Effector CD8-positive, alpha-beta T cell (primary cell): ENCODE measurements at places on chromosomes 11 and 22.
A peak's percentile ranks its signal among the peaks of the same experiment; 100 is the strongest.

GRCh38 chr11:2911785-2912391 lies 17.3 kb downstream of the PHLDA2 start:
- no peak for DNase-seq

GRCh38 chr22:32957200-32957803 lies 100.9 kb downstream of the SYN3 start:
- no peak for DNase-seq

GRCh38 chr11:42967653-42968052 lies 344.1 kb upstream of the API5 start:
- no peak for DNase-seq

- DNase-seq: no peak
Measured at GRCh38 chr11:78110830-78111229, 28.6 kb downstream of the ALG8 start.

GRCh38 chr22:37218771-37219411 lies 6.6 kb upstream of the SSTR3 start:
- peak; percentile 58 for DNase-seq

- no peak for DNase-seq
Measured at GRCh38 chr11:35232891-35233330, 93.9 kb downstream of the CD44 start.

- no peak for DNase-seq
Measured at GRCh38 chr11:81995889-81996288, 737.8 kb downstream of the FAM181B start.

DNA sequence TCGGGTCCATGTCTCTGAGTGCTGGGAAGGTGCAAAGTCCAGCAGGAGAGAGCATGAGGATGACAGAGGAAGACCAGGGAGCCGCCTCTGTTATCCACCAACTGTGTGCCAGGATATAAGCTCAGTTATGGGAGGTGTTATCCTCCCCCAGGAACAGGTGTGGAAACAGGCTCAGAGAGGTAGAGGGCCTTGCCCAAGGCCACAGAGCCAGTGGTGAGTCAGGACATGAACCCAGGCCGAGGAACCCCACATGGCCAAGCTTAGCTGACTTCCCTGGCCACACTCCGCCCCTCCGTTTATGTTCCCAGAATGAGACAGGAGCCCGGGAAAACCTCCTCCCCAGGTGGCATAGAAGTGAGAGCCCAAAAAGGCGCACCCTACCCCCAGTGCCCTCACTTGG lies 50.3 kb downstream of the ISX start:
- no peak for DNase-seq

DNA sequence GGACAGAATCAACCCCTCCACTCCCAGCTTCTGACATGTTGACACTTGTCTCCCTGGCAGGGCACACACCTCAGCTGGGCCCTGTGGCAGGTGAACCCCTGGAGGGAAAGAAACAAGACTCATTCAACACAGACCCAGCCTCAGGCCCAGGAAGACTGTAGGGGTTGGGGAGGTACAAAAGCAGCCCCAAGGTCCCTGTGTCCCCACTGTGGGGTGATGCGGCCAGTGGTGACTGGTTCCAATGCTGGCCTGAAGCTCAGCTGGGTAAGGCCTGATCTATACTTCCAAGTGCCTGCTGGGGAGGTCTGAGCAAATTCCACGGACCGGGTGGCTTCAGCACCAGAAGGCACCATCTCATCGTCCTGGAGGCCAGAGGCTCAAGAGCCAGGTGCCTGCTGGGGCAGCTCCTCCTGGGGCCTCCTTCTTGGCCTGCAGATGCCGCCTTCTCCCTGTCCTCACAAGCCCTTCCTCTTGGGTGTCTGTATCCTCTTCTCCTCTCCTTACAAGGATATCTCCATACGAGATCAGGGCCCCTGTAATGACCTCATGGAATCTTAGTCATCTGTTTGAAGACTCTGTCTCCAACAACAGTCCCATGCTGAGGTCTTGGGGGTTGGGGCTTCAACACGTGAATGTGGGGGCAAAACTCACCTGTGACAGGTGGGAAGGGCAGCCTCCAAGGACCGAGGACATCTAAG lies 1492.1 kb downstream of the BRD1 start:
- no peak for DNase-seq

GRCh38 chr11:22624742-22625447 lies 728 bp downstream of the FANCF start:
- DNase-seq: peak; percentile 44

DNA sequence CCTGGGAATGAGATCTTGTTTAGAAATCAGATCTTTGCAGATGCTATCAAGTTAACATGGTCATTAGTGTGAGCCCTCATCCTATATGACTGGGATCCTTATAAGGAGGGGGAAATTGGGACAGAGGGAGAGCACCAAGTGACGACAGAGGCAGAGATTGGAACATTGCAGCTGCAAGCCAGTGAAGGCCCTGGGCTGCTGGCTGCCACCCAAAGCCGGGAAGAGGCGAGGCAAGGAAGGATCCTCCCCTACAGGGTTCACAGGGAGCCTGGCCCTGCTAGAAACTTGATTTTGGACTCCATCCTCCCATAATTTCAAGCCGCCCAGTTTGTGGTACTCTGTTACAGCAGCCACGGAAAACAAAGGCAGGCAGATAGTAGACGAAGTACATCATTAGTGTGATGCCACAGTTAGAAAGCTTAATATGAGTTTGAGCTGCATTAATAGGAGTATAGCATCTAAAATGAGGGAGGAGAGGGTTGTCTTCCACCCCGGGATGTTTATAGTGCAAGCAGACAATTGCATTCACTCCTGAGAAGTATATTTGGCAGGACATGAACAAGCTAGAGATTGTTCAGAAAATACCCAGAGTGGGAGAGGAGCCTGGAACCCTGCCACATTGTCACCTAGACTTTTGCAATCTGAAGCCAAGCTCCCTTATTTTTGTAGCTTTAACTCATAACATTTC lies 56.8 kb upstream of the CLMP start:
- DNase-seq: no peak

DNA sequence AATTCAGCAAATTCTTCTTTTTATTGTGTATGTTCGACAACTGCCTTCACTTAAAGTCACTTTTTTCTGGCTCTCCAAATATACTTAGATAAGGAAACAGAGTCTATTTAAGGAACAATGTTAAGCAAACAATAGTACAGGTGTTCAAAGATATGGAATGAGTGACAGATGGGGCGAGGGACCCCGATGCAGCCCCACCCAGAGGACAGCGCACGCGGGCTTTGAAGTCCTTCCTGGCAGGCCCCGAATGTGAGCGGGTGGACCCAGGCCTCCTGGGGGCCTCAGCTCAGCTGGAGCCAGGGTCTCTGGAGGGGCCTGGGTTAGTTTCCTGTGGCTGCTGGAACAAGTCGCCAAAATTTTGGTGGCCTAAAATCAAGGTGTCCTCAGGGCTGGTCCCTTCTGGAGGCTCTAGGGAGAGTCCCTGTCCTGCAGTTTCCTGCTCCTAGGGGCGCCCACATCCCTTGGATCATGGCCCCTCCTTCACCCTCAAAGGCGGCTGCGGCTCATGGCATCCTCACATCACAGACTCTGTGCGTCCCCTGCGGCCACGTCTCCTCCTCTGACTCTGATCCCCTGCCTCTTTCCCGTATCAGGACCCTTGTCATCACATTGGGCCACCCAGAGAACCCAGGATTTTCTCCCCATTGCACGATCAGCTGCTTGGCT lies 40.6 kb upstream of the KCNQ1OT1 start:
- DNase-seq: no peak

DNA sequence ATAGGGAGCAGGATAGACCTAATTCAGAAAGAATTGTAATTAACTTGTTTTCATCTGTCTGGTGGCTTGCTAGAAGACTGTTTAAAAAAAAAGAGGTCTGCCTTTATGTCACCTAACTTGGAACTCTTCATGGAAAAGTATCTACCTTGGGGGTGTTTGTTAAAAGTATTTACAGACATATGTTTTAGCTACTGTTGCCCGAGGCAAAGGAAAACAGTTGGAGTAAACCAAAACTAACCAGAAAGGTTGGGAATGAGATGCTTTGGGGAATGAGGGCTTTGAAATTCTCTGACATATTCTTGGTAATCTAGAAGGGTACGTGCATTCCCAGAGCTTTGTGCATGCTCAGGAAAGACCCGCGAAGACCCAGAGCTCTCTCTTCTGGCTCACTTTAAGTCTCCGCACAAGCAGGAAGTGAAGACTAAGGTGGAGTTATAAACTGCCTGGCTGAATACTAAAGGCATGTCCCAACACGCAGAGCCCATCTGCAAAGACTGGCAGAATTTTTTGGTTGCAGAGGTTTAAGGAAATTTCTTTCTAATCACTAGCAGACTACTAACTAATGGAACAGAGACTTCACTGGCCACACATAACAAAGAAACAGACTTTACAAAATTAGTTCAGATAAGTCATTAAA lies 33.2 kb downstream of the HIKESHI start:
- no peak for DNase-seq

DNA sequence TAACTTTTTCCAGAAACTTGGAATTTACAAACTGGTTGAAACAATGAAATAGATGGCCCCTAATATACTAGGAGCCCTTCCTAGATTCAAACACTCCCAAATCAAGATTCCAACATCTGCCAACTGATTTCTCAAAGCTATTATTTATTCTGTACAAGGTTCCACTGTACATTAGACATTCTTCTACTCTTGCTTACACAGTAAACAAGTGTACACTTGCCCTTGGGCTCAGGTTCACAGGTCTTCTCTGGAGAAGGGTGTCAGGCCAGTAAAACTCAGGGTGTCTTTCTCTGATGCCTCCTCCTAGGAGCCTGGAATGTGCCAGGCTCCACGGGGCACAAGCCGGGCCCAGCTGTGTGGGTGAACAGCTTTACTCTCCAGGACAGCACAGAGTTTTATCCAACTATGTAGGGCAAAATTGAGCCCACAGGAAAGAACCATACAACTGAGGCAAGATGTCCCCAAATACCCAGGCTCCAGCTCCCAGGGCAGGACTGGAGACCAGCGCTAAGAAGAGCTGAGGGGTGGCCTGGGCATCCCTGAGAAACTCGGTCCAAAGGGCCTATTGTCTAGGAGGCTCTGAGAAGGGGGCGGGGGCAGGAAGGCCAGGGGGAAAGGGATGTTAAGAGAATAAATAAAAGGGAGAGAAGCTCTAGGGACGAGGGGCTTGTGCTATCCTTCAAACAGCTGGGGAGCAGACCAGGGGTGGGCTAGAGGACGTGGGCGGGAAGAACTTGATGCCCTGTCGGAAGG lies 8.8 kb upstream of the MFRP start:
- DNase-seq: no peak

GRCh38 chr11:6474806-6475500 lies 1.2 kb upstream of the TRIM3 start:
- DNase-seq: no peak

DNA sequence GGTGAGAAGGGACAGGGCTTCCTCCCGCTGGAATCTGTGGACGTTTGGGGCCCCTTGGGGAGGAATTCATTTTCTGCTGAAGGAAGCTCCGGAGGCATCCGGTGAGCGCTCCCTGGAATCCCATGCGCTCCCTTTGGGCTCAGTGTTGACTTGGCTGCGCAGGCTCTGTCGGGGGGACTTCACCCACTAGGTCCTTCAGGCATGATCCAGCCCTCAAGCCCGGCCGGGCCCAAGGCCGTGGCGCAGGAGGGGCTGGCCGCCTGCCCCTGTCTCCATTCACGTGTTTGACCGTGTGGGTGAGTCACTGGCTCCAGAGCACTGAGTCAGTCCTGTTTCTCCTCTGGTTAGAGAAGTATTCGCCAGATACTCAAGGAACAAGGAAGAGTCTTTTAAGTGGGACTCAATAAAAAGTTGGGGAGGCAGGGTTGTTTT lies 1.4 kb downstream of the CTTN start:
- DNase-seq: no peak

DNA sequence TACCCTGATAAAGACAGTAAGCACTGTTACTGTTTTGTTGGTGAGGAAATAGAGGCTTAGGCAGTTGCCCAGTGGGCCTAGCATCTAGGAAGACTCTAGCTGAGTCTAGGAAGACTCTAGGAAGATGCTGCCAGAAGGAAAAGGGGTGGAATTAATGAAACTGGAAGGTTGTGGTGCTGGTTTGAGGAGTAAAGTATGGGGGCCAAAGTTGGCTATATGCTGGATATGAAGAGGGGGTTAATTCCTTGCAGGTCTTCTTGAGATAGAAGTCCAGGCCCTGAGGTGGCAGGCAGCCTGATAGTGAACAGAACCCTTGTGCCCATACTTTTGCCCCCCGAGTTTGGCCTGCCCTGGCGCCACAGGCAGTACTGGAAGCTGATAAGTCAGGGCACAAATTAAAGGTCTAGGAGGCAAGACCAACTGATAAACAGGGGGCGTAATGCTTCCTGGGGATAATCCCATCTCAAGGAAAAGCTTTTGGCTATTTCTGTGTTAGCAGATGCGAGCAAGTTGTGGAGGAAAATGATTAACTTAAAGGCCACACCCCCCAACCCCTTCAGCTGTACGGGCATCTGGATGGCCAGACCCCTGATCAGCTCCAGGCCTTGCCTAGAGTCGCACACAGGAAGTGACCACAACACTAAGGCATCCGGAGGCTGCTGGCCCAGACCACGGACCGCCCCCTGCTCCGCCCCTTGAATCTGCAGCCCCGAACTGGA lies 3.1 kb downstream of the ILK start:
- DNase-seq: peak; percentile 21

- DNase-seq: no peak
Measured at GRCh38 chr11:72682238-72682857, 8.1 kb upstream of the PDE2A start.

- DNase-seq: no peak
Measured at GRCh38 chr11:78958444-78958843, 383.8 kb upstream of the NARS2 start.

DNA sequence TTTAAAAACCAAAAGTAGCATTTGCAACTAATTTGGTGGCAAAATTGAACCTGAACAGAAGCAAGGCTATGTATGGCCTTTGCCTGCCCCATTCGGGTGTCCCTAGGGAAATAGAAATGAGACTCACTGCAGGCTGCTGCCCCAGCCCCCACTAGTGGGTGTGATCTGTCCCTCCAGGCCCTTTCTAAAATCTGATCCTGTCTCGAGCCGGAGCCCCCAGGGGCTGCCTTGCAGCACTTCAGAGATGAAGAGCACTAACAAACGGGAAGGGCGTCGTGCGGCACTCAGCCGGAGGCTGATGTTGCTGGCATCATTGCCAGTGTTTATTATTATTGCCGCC lies 43.2 kb downstream of the CD82 start:
- no peak for DNase-seq

GRCh38 chr11:125517116-125517770 lies 21.2 kb upstream of the FEZ1 start:
- DNase-seq: no peak

- DNase-seq: no peak
Measured at GRCh38 chr11:66327171-66328030, 8.8 kb downstream of the RIN1 start.

DNA sequence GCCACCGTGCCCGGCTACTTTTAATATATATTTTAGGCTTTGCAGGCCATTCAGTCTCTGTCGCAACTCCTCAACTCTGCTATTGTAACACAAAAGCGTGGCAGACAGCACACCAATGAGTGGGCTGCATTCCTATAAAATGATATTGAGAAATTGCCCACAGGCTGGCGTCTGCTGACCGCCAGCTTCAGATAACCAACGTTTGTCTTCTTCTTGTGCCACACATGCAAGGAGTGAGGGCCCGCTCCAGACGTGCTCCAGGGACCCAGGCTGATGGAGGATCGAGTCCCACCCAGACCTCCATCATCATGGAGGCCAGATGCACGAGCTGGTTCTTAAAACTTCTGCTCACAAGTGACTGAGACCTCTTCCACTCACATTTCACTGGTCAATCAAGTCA lies 35.4 kb upstream of the LINC01488 start:
- DNase-seq: no peak
